Activated CD4-positive, alpha-beta memory T cell treated with anti-CD3 and anti-CD28 coated beads, Interleukin-2, amount 10 ng/mL, durations not matched to agents 7 days and 5 days (primary cell): ENCODE measurements at places on chromosomes 5 and 9.

- H3K4me3 ChIP-seq = no peak overlapping the region
- no peaks in the 10 kb centered on the region for H3K36me3 ChIP-seq
- no peaks in the 10 kb centered on the region for H3K4me1 ChIP-seq
- no peaks in the 10 kb centered on the region for H3K27me3 ChIP-seq
- H3K27ac ChIP-seq = no peak overlapping the region
- DNase-seq = no peak
These were observed 220.1 kb downstream of the DAB2IP start for GRCh38 chr9:121871431-121872025.

DNA sequence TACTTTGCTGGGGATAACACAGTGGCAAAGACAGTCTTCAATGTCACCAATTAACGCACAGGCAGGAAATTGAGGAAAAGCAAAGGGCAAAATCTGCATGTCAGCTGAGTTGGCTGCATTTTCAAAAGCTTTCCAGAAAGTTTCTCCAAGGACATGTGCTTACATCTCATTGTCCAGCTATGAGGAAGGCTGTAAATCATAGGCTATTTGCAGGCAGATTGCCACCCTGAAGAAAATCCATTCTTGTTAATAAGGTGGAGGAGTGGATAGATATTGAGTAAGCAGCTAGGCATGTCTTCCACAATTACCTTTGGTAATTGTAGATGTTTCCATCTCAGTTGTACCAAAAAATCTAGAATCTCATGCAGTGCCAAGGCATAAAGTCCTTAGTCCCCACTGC is 278.0 kb upstream of the NUDT12 start:
- H3K27ac ChIP-seq = no peak overlapping the region
- H3K36me3 ChIP-seq = no peaks in the 10 kb centered on the region
- no peaks in the 10 kb centered on the region for H3K27me3 ChIP-seq
- no peaks in the 10 kb centered on the region for H3K4me1 ChIP-seq
- H3K4me3 ChIP-seq = no peak overlapping the region
- DNase-seq = no peak

- no peak overlapping the region for H3K4me3 ChIP-seq
- no peaks in the 10 kb centered on the region for H3K27me3 ChIP-seq
- H3K27ac ChIP-seq = no peak overlapping the region
These were observed 128.7 kb downstream of the ATG10 start for GRCh38 chr5:82100303-82101077.

GRCh38 chr5:81533629-81534405 is 139.9 kb upstream of the ACOT12 start:
- peaks cover 18% of the 10 kb centered on the region for H3K4me1 ChIP-seq
- H3K27me3 ChIP-seq = no peaks in the 10 kb centered on the region
- no peak overlapping the region for H3K4me3 ChIP-seq
- no peak for DNase-seq

DNA sequence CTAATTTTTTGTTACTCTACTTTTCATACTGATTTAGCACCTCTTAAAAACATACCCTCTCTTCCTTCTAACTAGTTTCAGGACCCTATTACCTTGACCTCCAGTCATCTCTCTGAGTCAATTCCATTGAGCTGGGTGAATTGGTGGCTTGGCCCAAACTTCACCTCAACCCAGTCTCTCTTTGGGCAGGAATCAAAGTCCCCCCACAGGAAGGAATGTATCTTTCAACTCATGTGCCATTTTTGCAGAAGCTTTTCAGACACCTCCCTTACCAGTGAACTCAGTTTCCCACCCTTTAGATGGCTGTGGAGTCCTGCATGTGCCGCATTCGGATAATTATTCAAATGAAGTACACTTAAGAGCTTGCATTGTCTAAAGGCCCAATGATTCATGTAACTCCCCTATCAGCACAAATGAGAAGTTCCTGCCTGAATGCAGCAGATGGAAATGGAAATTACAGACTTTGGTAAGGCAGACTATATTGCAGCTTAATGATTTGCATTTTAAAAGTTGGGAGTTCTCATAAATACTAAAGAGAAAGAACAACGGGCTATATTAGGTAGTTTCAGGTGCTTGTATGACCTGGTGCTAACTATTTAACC is 693.5 kb downstream of the PTPRD start:
- H3K27me3 ChIP-seq = no peaks in the 10 kb centered on the region
- H3K4me1 ChIP-seq = no peaks in the 10 kb centered on the region
- no peak for DNase-seq
- no peak overlapping the region for H3K27ac ChIP-seq
- no peaks in the 10 kb centered on the region for H3K36me3 ChIP-seq
- no peak overlapping the region for H3K4me3 ChIP-seq

DNA sequence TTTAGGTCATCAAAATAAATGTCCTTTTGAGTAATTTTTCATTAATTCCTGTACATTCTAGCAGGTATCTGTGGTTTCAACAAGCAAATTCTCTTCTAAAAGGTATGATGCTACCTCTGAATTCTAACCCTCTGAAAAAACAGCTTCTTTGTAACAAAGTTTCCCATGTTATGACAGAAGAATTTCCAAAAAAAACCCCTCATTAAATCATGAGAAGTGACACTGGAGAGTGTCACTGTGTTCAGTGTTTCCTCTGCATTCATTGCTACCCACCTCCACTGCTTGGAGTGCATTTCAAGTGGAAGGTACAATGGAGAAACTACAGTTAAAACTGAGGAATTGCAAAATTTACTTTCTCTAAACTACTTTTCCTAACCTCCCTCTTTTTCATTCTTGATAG is 10.1 kb downstream of the CDKN2A start:
- H3K4me1 ChIP-seq = peaks cover 13% of the 10 kb centered on the region
- no peak for DNase-seq
- H3K27me3 ChIP-seq = peaks cover 49% of the 10 kb centered on the region
- no peak overlapping the region for H3K4me3 ChIP-seq

DNA sequence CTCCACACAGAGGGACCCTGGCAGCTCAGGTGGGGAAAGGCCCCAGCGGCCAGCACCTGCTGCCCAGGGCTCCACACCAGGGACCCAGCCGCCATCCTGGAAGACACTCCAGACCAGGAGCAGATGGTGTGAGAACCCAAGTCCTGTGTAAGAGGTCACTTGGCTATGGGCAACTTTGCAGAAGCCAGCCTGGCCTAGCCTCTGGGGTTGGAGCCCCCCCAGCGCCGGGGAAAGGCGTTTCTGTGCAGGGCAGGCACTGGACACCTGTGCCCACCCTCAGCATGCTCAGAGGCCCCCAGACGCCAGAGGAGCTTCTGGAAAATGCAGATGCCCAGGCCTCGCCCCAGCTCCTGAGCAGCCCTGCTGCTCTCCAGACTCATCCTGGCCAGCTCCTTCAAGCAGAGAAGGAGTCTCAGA is 34.0 kb downstream of the RASGEF1C start:
- no peaks in the 10 kb centered on the region for H3K4me1 ChIP-seq
- H3K27ac ChIP-seq = no peak overlapping the region
- no peak for DNase-seq
- no peak overlapping the region for H3K4me3 ChIP-seq
- H3K36me3 ChIP-seq = no peaks in the 10 kb centered on the region

- H3K27me3 ChIP-seq = peaks cover 2% of the 10 kb centered on the region
- no peak overlapping the region for H3K27ac ChIP-seq
- peaks cover 43% of the 10 kb centered on the region for H3K4me1 ChIP-seq
- H3K4me3 ChIP-seq = no peak overlapping the region
- H3K36me3 ChIP-seq = no peaks in the 10 kb centered on the region
These were observed 19.6 kb upstream of the GLRX start for GRCh38 chr5:95841914-95842812.

GRCh38 chr9:96719521-96719920 is 58.4 kb downstream of the ZNF510 start:
- no peak for DNase-seq
- H3K27me3 ChIP-seq = peaks cover 25% of the 10 kb centered on the region
- no peak overlapping the region for H3K27ac ChIP-seq
- H3K36me3 ChIP-seq = peaks cover 6% of the 10 kb centered on the region
- H3K4me3 ChIP-seq = no peak overlapping the region

DNA sequence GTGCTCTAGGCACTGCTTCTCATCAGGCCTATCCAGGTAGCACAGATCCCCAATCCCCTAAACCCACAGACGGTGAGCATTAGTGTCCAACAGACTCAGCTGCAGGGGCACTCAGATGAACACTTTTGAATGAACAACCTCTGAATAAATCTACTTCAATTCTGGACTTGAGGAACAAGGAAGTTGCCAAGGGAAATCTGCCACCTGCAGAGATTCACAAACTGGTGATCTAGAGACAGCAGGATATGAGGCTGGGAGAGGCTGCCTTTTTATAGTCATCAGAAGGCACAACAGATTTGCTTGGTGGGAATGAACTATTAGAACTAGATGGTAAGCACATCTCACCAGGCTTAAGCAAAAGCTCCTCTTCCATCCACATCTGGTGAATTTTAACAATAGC is 7.0 kb upstream of the HK3 start:
- H3K27me3 ChIP-seq = no peaks in the 10 kb centered on the region
- DNase-seq = no peak
- peaks cover 61% of the 10 kb centered on the region for H3K36me3 ChIP-seq
- H3K27ac ChIP-seq = no peak overlapping the region
- H3K4me1 ChIP-seq = peaks cover 7% of the 10 kb centered on the region

DNA sequence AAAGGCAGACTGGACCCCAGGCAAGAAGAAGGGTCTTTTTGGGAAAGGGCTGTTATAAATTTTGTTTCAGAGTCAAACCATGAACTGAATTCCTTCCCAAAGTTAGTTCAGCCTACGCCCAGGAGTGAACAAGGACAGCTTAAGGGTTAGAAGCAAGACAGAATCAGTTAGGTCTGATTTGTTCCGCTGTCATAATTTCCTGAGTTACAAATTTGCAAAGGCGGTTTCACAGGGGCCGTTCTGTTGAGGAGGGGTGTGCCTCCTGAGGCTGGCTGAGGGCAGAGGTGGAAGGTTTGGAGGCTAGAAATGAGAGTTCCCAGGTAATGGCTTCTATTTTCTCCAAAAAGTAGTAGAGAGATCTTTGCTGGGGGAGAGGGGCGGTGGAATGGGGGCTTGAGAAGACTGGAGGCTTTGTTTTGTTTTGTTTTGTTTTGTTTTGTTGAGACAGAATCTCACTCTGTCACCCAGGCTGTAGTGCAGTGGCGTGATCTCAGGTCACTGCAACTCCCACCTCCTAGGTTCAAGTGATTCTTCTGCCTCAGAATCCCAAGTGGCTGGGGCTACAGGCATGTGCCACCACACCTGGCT is 4.1 kb upstream of the CERCAM start:
- H3K36me3 ChIP-seq = no peaks in the 10 kb centered on the region
- no peak overlapping the region for H3K4me3 ChIP-seq
- peaks cover 44% of the 10 kb centered on the region for H3K27me3 ChIP-seq

DNA sequence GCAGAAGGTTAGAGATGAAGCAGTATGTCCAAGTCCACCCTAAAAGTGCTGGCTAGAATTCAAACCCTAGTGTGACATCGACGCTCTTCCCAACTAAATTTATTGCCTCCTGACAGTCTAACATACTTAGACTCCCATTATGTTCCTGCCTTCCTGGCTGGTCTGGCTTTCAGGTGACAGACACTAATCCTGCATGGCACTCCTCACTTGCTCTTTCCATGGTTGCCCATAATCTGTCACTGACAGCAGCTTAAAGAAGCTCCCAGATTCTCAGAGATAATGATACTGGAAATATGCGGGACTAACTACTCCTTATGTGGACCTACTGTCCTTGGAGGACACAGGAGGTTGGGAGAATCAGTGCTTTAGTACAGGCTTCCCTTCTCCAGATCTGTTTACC is 41.7 kb upstream of the HTR1A start:
- H3K27ac ChIP-seq = no peak overlapping the region
- no peak overlapping the region for H3K4me3 ChIP-seq
- no peaks in the 10 kb centered on the region for H3K4me1 ChIP-seq

GRCh38 chr5:15286650-15287049 is 213.3 kb upstream of the FBXL7 start:
- no peak for DNase-seq
- no peaks in the 10 kb centered on the region for H3K27me3 ChIP-seq
- no peak overlapping the region for H3K4me3 ChIP-seq
- no peak overlapping the region for H3K27ac ChIP-seq
- no peaks in the 10 kb centered on the region for H3K36me3 ChIP-seq

- H3K36me3 ChIP-seq = peaks cover 54% of the 10 kb centered on the region
- peak overlapping the region; percentile 89 for H3K27ac ChIP-seq
- peaks cover 73% of the 10 kb centered on the region for H3K4me1 ChIP-seq
- peak overlapping the region; percentile 43 for H3K4me3 ChIP-seq
- no peaks in the 10 kb centered on the region for H3K27me3 ChIP-seq
These were observed 52.5 kb downstream of the FNBP1 start for GRCh38 chr9:129990269-129991010.
